ENCODE measurements at places on chromosomes 4 and X.

DNA sequence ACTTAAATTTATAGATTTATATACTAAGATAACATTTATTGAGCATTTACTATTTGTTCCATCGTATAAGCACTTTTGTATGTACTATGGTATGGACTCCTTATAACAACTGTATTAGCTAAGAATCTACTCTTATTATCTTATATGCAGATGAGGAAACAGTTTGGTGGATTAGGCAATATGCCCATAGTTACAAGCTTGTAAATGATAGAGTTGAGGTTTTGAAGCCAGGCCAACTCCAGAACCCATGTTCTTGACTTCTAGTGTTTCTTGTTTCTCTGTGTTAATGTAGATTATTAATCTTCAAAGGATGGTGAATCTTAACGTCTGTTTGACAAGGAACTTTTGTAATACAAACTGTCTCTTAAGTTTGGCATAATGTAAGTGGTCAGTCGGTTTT lies 71.3 kb downstream of the STIM2 start:
- DNase-seq, result no peak

DNA sequence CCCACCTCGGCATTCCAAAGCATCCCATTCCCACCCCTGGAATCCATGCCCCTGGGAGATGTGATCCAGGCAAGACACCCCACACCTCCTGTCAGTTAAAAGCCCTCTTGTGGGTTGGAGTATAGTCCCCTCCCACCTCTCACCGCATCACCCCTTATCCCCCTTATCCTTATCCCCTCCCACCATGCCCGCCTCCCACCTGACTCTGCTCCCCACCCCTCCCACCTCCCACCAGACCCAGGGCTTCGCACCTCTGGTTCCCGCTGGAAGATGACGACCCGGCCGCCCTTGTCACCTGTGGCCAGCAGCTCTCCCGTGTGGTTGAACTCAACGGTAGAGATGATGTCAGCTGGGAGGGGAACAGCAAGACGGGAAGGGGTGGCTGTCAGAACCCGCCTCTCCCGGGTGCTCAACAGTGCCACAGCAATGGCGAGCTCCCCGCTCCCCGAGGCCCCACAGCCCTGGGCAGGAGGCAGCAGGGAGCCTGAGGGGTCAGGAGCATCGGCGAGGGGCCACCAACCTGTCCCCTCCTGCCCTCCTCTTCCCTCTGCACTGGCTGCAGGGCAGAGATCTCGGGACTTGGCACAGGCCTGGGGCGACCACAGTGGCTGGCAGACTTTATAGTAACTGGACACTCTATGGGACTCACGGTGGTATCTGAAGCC lies 91.5 kb downstream of the PPP2R2C start:
- no peak for DNase-seq

- peak; percentile 28 for DNase-seq
Observed at GRCh38 chr4:89482251-89482650, 174.7 kb upstream of the GPRIN3 start.

DNA sequence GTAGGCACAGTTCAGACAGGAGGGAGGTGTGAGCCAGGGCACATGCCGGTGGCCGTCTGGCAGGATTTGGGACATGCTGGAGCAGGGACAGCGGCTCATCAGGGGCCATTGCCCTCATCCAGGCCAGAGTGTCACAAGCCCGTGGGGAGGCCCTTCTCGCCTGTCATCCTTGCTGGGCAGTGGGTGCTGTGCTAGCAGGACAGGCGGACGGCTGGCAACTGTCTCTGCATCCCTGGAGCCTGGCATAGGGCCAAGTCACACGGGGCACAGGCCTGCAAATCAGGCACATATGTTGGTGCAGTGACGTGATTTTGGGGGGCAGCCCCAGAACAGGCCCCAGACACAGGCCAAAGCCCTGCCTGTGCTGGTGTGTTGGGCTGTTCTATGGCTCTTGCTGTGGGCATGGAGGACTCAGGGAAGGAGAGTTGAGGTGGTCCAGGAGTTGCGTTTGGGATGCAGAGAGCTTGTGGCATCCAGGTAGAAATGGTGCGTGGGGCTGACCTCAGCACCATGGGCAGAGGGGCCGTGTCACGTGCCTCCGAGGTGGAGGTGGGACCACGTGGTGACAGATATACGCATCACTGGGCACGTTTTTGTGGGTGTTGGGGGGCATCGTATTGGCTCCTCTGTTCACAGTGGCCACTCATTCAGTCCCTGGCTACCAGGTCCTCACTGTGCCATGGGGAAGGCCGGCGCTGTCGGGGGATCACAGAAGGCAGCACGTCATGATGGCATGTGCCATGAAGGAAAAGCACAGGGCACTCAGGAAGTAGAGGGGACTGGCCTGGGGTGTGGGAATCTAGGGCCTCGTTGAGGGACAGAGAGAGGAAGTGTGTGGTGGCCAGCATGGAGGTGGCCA lies 14.6 kb upstream of the MSANTD1 start:
- DNase-seq, result no peak

Data from fibroblast of skin of right biceps (primary cell).